Suppressor macrophage (primary cell): ENCODE measurements at places on chromosomes 1 and 21.

- no peak for DNase-seq
Observed at GRCh38 chr1:29123887-29124365, at the start of gene TMEM200B. Gene TMEM200B (minus strand): TSS chr1:29123903. CDS start chr1:29121828, 2,075 bp downstream.

DNA sequence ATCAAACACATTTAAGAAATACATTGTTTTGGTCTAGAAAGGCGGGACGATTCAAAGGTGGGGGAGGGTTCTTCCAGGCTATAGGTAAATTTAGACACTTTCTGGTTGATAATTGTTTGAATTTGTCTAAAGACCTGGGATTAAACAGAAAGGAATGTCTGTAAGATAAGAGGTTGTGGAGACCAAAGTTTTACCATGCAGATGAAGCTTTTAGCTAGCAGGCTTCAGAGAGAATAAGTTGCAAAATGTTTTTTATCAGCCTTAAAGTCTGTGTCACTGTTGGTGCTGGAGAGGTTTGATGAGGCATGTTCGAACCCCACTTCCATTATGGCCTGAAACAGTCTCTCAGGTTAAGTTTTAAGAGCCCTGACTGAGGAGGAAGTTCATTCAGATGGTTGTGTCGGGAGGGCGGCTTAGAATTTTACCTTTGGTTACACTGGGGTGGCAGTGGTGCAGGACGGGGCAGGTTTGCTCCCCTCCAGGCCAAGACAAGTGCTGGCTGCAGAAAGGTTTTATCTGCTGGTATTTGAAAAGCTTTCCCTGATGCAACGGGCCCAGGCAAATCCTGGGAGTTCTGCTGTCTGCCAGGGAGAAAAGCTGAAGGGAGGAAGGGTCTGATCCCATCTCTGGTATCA is 16.0 kb upstream of the SLC2A5 start:
- no peak for DNase-seq

DNA sequence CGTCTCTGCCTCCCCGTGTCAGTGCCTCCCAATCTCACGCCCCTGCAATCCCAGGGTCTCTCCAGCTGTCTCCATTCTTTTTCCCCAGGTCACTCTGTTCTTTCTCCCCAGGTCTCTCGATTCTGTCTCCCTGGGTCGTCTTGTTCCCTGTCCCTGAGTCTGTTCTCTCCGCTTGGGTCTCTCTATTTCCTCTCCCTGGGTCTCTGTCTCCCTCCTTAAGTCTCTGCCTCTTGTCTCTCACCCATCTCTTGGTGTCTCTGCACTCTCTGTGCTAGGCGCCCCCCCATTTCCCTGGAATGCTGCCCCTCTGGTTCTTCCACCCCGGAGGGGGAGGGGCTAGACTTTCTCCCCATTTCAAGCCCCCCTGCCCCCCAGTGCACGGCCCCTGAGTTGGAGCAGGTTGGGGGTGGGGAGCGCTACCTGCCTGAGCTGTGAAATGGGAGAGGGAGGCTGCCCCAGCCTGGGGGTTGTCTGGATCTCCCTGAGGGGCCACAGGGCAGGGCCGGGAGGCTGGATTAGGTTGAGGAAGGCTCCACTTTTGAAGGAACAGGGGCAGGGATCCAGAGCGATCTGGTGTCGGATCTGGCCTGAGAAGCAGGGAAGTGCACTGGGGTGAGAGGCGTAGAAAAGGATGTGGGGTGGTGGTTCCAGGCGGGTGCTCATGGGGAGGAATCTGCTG is 1.4 kb downstream of the PTPRF start:
- DNase-seq: no peak

GRCh38 chr1:48943393-48943792 is 166.7 kb upstream of the BEND5 start:
- DNase-seq: no peak
